Cardiac septum (tissue), 1 donor: ENCODE measurements at places on chromosomes 1 and 21.

- DNase-seq: no peak
Observed at GRCh38 chr1:48741380-48741779, 35.3 kb downstream of the BEND5 start.

DNA sequence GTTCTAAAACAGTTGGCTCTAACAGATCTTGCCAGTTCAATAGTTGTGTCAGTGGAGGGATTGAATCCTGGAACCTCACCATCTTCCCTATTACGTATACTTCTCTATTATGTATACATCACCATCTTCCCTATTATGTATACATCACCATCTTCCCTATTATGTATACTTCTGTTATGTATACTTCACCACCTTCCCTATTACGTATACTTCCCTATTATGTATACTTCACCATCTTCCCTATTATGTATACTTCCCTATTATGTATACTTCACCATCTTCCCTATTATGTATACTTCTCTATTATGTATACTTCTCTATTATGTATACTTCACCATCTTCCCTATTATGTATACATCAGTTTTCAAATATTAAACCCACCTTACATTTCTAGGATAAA lies 34.4 kb upstream of the HP1BP3 start:
- DNase-seq: no peak

GRCh38 chr1:45880930-45881329 lies 77.5 kb downstream of the MAST2 start:
- DNase-seq: no peak

- DNase-seq: no peak
Observed at GRCh38 chr1:243260221-243260880, 4.5 kb downstream of the SDCCAG8 start.

DNA sequence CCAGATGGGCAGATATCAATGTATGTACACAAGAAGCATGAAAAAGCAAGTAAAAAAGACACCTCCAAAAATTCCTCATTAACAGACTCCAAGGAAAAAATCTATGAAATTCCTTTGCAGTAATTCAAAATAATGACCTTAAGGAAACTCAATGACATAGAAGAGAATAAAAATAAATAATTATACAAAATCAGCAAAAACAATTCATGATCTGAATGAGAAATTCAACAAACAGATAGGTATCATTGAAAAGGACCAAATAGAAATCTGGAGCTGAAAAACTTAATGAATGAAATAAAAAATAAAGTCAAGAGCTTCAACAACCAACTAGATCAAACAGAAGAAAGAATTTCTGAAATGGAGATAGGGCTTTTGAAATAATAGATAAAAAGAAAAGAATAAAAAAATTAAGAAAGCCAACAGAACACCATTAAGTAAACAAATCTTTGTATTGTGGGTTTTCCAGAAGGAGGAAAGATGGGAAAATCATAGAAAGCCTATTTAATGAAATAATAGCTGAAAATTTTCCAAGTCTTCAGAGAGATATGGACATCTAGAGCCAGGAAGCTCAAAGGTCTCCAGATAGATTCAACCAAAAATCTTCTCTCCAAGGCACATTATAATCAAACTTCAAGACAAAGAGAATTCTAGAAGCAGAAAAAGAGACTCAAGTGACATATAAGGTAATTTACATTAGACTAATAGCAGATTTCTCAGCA lies 52.0 kb upstream of the KCNK1 start:
- DNase-seq: no peak

DNA sequence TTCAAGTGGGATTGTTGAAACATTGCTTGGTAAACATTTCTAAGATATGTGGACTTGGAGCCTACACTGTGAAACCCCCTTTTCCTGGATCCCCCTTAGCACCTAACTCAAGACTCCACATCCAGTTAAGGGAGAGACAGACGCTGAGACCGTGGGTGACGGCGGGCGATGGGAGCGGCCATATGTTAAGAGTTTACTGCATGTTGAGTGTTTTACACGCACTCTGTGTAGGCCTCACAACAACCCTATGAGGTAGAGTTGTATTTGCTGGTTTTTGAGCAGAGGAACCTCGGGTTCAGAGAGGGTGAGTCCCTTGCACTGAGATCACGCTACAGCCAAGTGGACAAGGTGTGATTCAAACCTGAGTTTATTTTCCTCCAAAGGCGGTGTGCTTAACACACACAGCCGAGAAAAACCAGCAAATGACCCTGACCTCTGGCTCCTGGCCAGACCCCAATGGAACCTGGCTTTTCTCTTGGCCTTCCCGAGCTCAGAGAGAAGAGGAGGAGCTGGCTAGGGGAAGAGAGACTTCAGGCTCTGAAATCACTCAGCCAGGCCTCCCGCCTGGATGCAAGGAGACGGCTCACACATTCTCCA lies 46.9 kb upstream of the GOLT1A start:
- no peak for DNase-seq

DNA sequence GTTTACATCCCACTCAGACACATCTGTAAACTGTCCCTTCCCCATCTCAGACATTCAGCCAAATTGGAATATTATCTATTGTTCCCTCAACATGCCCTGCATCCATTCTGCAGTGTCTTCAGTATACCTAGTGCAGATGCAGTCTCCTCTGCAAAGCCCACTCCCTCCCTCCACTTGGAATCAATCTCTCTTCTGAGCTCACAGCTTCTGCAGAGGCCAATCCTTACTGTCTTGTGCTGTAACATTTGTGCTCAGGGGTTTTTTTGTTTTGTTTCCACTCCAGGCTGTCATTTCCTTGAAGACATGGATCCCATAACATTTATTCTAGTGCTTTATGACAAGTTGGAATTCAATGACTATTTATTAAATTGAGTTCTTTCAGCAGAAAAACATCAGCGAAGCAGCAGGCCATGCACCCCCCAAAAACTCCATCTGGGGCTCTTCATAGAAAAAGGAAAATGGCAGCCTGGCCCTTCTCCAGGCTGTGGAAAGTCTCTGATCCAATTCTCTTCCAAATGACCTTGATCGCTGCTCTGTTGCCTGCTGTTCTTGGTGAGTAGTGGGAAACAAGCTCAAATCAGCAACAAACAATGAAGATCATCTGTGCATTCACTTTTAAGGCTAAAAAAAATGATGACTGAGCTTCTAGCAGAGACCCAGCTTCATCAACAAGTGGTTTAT lies 8.7 kb downstream of the C4BPA start:
- DNase-seq: no peak
